B cell (primary cell): ENCODE measurements at places on chromosomes 16 and 17.

GRCh38 chr17:79005063-79005861, 4.3 kb downstream of the CANT1 start:
- no peaks in the 10 kb centered on the region for H3K27me3 ChIP-seq
- H3K4me1 ChIP-seq, result peaks cover 24% of the 10 kb centered on the region
- DNase-seq, result no peak
- H3K36me3 ChIP-seq, result peaks cover 34% of the 10 kb centered on the region
- H3K4me3 ChIP-seq, result no peak overlapping the region

- H3K4me3 ChIP-seq, result no peak overlapping the region
- H3K36me3 ChIP-seq, result no peaks in the 10 kb centered on the region
- DNase-seq, result peak; percentile 89
Measured at GRCh38 chr17:57603978-57604377, 141.1 kb downstream of the CCDC182 start.

DNA sequence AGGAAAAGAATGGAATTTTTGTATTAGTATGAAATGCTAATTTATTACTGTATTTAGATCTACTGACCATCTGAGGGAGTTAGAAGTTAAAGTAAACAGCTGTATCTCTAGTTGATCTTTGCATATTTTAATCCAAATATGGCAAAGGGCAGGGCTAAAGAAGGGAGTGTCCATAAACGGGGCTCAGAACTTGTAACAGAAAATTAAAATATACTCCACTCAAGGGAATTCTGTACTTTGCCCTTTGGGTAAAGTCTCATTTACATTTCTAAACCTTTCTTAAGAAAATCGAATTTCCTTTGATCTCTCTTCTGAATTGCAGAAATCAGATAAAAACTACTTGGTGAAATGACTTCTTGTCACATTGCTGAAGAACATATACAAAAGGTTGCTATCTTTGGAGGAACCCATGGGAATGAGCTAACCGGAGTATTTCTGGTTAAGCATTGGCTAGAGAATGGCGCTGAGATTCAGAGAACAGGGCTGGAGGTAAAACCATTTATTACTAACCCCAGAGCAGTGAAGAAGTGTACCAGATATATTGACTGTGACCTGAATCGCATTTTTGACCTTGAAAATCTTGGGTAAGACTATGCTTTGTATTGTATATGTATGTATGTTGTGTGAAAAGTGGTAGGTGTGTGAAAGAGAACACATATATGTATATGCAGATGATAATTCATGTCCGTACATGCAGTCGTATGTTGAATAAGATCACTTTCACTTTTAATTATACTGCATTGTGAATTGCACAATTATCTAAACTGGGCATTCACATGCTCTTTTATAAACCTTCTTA, at the start of gene ASPA:
TSS of gene ASPA (plus strand) at position 186 of the 799 bp plus-strand sequence. CDS start at position 349, 163 bp downstream.
- no peaks in the 10 kb centered on the region for H3K4me1 ChIP-seq
- DNase-seq, result no peak
- no peaks in the 10 kb centered on the region for H3K36me3 ChIP-seq
- H3K27ac ChIP-seq, result no peak within 1 kb of the TSS
- peaks cover 3% of the 10 kb centered on the region for H3K27me3 ChIP-seq

GRCh38 chr17:27919079-27919478, 25.9 kb upstream of the LYRM9 start:
- no peak overlapping the region for H3K4me3 ChIP-seq
- DNase-seq, result no peak
- H3K27me3 ChIP-seq, result no peaks in the 10 kb centered on the region
- H3K27ac ChIP-seq, result no peak overlapping the region

GRCh38 chr17:21283482-21284318, 811 bp upstream of the MAP2K3 start:
- H3K36me3 ChIP-seq, result peaks cover under 1% of the 10 kb centered on the region
- no peak overlapping the region for H3K27ac ChIP-seq
- no peaks in the 10 kb centered on the region for H3K27me3 ChIP-seq
- H3K4me3 ChIP-seq, result peak overlapping the region; percentile 96

DNA sequence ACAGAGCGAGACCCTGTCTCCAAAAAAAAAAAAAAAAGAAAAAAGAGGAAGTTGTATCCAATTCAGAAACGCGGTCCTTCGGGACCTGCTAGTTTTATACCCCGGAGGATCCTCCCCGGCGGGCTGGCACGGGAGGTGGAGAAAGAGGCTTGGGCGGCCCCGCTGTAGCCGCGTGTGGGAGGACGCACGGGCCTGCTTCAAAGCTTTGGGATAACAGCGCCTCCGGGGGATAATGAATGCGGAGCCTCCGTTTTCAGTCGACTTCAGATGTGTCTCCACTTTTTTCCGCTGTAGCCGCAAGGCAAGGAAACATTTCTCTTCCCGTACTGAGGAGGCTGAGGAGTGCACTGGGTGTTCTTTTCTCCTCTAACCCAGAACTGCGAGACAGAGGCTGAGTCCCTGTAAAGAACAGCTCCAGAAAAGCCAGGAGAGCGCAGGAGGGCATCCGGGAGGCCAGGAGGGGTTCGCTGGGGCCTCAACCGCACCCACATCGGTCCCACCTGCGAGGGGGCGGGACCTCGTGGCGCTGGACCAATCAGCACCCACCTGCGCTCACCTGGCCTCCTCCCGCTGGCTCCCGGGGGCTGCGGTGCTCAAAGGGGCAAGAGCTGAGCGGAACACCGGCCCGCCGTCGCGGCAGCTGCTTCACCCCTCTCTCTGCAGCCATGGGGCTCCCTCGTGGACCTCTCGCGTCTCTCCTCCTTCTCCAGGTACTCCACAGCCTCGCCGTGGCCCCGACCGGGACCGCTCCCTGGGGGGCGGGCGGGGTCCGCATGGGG, at the start of gene CDH3:
TSS of gene CDH3 (plus strand) at position 596 of the 779 bp plus-strand sequence. CDS start at position 666, 70 bp downstream.
- no peaks in the 10 kb centered on the region for H3K36me3 ChIP-seq
- no peak within 1 kb of the TSS for H3K27ac ChIP-seq
- no peak within 1 kb of the TSS for H3K4me3 ChIP-seq
- peaks cover 25% of the 10 kb centered on the region for H3K4me1 ChIP-seq

GRCh38 chr16:78485188-78485916, 385.9 kb downstream of the WWOX start:
- no peaks in the 10 kb centered on the region for H3K4me1 ChIP-seq
- H3K4me3 ChIP-seq, result no peak overlapping the region
- H3K27ac ChIP-seq, result no peak overlapping the region
- no peaks in the 10 kb centered on the region for H3K36me3 ChIP-seq

DNA sequence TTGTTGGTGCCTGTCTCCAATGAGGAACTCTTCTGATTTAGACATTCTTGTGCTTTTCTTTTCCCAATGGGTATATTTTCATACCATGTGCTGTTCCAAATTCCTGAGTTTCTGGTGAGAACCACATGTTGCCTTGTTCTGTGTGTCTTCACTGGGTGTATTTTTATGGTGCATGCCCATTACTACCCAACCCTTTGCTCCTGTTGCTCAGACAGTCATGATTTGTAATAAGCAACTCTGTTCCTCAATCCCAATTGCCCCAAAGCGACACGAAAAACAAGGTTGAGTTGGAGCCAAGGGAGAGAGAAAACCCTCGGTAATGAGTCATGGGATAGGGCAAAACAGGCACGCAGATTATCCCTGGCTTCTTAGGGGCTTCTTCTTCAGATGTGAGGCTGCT, 101.8 kb downstream of the ABCA8 start:
- no peaks in the 10 kb centered on the region for H3K36me3 ChIP-seq
- H3K27ac ChIP-seq, result no peak overlapping the region
- no peaks in the 10 kb centered on the region for H3K27me3 ChIP-seq
- H3K4me1 ChIP-seq, result no peaks in the 10 kb centered on the region

GRCh38 chr17:67605256-67605912, 112.4 kb upstream of the NOL11 start:
- no peak for DNase-seq
- no peak overlapping the region for H3K4me3 ChIP-seq
- no peaks in the 10 kb centered on the region for H3K4me1 ChIP-seq
- H3K27me3 ChIP-seq, result no peaks in the 10 kb centered on the region

DNA sequence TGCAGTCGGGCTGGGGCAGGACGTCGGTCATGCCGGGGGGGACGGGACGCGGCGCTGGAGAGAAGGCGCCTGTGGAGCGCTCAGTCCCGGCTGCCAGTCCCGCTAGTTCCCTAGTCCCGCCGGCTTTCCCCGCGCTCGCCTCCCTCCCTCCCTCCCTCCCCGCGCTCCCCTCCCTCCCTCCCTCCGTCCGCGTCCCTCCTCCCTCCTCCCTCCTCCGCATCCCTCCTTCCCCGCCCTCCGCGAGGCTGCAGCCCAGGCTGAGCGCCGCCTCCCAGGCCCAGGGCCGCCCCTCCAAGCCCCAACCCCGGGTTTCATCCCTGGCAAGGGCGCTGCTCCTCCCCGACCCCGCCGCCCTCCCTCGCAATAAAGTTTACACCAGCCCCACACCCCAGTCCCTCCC, 34.8 kb downstream of the TIMM22 start:
- no peak overlapping the region for H3K4me3 ChIP-seq
- no peaks in the 10 kb centered on the region for H3K36me3 ChIP-seq
- no peak overlapping the region for H3K27ac ChIP-seq
- H3K27me3 ChIP-seq, result no peaks in the 10 kb centered on the region
- H3K4me1 ChIP-seq, result peaks cover 18% of the 10 kb centered on the region

- no peak overlapping the region for H3K4me3 ChIP-seq
- peak; percentile 44 for DNase-seq
- H3K4me1 ChIP-seq, result peaks cover 66% of the 10 kb centered on the region
- no peak overlapping the region for H3K27ac ChIP-seq
- H3K27me3 ChIP-seq, result peaks cover 3% of the 10 kb centered on the region
Measured at GRCh38 chr17:48445248-48445620, 15.2 kb upstream of the SKAP1 start.

- H3K36me3 ChIP-seq, result peaks cover 10% of the 10 kb centered on the region
- H3K4me1 ChIP-seq, result peaks cover 37% of the 10 kb centered on the region
- no peak overlapping the region for H3K4me3 ChIP-seq
- no peak overlapping the region for H3K27ac ChIP-seq
- DNase-seq, result no peak
Measured at GRCh38 chr17:49404906-49405305, 9.8 kb downstream of the PHB1 start.

- peaks cover 3% of the 10 kb centered on the region for H3K27me3 ChIP-seq
- H3K4me1 ChIP-seq, result no peaks in the 10 kb centered on the region
- no peak overlapping the region for H3K27ac ChIP-seq
- DNase-seq, result no peak
Measured at GRCh38 chr17:79618383-79619067, 7.7 kb upstream of the RBFOX3 start.

GRCh38 chr16:10949424-10949970, 5.1 kb downstream of the CLEC16A start:
- H3K27me3 ChIP-seq, result no peaks in the 10 kb centered on the region
- H3K36me3 ChIP-seq, result peaks cover 5% of the 10 kb centered on the region
- H3K4me3 ChIP-seq, result peak overlapping the region; percentile 8
- peaks cover 63% of the 10 kb centered on the region for H3K4me1 ChIP-seq
- DNase-seq, result peak; percentile 91
- peak overlapping the region; percentile 67 for H3K27ac ChIP-seq

- H3K27ac ChIP-seq, result no peak overlapping the region
- H3K4me1 ChIP-seq, result no peaks in the 10 kb centered on the region
- no peak overlapping the region for H3K4me3 ChIP-seq
Measured at GRCh38 chr17:10683853-10684252, 13.5 kb downstream of the SCO1 start.

GRCh38 chr17:8320990-8321389, 10.9 kb downstream of the ARHGEF15 start:
- no peaks in the 10 kb centered on the region for H3K36me3 ChIP-seq
- no peak for DNase-seq

DNA sequence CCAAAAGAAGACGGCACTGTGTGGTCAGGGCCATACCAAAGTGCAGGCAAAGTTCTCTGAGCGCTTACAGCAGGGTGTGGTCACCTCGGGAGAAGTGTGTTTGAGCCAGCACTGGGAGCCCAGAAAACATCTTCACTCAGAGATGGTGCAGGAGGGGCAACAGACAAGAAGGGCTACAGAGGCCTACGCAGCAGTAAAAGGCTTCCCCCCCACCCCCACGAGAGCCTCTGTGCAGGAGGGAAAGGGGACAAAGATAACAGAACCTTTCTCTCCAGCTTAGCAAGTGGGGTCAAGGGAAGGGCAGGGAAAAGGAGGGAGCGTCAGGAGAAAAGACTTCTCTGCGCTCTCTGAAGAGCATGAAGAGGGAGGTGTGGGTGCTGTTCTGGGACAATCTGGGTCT, 2.8 kb downstream of the VAT1 start:
- H3K27me3 ChIP-seq, result no peaks in the 10 kb centered on the region
- H3K4me3 ChIP-seq, result no peak overlapping the region
- H3K4me1 ChIP-seq, result peaks cover 22% of the 10 kb centered on the region
- H3K27ac ChIP-seq, result no peak overlapping the region
- H3K36me3 ChIP-seq, result no peaks in the 10 kb centered on the region
- no peak for DNase-seq

DNA sequence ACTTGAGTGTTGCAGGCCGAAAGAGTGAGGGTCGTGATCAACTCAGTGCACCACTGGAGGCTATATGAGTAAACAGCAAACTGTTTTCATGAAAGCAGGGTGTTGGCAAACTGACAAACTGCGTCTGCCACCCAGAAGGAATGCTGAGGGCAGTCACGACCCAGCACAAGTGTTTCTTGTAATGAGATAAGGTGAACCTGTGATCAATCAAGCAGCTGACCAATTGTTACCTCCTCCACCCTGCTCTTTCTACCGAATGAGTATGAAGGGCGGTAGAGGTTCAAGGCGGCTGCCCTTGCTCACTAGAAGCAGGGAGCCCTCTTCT, 5.5 kb upstream of the SRL start:
- no peaks in the 10 kb centered on the region for H3K36me3 ChIP-seq
- no peak for DNase-seq
- no peak overlapping the region for H3K4me3 ChIP-seq
- no peaks in the 10 kb centered on the region for H3K27me3 ChIP-seq
- H3K4me1 ChIP-seq, result no peaks in the 10 kb centered on the region

DNA sequence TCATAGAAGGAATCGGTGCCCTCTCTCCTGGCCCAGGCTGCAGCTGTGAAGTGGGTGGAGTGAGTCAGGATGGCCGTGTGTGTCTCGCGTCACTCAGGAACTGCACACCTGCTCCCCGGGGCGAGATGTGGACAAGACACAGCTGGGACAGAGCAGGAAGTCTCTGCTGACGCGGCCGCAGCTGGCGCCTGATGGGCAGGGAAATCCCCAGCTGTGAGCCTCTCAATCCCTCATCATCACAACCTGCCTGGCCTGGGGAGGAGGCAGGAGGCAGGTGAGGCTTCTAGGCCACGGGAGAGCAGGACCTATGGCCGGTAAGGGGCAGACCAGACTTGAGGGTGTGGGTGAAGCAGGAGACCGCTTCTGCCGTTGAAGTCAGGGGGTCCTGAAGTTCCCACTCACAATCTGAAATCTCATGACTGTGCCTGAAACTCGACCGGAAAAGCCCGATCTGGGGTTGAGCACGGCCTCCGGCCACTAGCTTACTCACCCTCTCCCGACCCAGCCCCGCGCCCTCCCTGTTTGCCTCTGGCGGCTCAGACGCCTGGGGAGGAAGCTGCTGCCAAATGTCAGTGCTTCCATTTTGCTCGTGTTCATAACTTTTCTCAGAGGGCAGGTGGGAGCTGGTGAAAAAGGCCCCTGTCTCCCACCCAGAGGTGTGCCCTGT, 1.1 kb upstream of the TRPV3 start:
- H3K27ac ChIP-seq, result peak overlapping the region; percentile 73
- no peak overlapping the region for H3K4me3 ChIP-seq
- H3K4me1 ChIP-seq, result peaks cover 28% of the 10 kb centered on the region
- H3K27me3 ChIP-seq, result no peaks in the 10 kb centered on the region
- H3K36me3 ChIP-seq, result no peaks in the 10 kb centered on the region

- H3K27me3 ChIP-seq, result no peaks in the 10 kb centered on the region
- no peak overlapping the region for H3K4me3 ChIP-seq
- DNase-seq, result no peak
- no peak overlapping the region for H3K27ac ChIP-seq
- H3K4me1 ChIP-seq, result no peaks in the 10 kb centered on the region
- no peaks in the 10 kb centered on the region for H3K36me3 ChIP-seq
Measured at GRCh38 chr16:6019490-6019991, 921.9 kb upstream of the EEF2KMT start.
